Kidney (tissue), 22 donors: ENCODE measurements at places on chromosomes 3 and 15. TPM values are rescaled to one million over a fixed set of nuclear protein-coding genes. Genes with fewer than 3 reads are reported as not detected.

GRCh38 chr3:44969154-44969827, 6.7 kb downstream of the ZDHHC3 start:
- DNase-seq = no peak

DNA sequence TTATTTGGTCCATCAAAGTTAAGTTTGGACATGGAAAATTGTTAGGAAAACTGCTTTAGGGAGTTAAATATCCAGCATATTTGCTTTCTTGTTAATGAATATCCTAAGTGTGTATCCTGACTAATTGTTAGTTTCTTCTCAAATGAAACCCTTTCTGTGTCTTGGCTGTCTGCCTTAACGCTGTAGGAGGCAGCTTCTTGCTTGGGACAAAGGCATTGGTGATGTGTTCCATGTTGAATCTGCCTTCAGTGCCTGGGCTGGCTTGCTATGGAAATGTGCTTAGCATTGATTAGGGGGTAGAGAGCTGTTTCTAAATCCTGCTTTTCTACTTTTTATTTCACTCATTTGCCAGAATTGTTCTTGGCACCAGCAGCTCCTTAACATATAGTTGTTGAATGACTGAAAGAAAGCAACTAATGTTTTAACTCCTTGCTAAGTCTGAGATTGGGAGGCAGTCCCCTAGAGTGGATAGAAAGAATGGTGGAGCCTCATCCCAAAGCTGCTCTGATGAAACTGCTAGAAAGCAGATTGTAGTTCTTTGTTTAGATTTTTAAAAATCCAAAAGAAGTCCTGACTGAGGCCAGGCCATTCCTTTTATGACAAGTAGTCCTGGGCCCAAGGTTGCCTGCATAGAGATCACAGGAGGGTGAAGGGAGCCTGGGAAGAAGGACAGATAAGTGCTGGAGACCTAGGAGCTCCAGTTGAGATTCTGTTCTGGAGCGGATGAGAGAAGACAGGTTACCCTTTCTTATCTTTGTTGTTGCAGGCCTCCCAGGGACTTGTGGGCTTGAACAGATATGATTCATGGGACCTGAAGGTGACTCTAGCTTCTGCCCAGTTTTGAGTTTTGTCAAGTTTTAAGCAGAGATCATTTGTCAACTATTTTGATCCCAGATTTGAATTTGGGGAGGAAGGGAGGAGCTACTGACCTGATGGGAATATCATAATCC, 39.3 kb downstream of the OXNAD1 start:
- DNase-seq = no peak

Gene PLA2G4B
- 4.8 TPM for polyA plus RNA-seq

Gene WDR93
- polyA plus RNA-seq = 1.2 TPM

Gene ATP2B2
- polyA plus RNA-seq = 0.22 TPM
